ENCODE measurements at places on chromosomes 3 and 15. TPM values are rescaled to one million over a fixed set of nuclear protein-coding genes. Genes with fewer than 3 reads are reported as not detected.

DNA sequence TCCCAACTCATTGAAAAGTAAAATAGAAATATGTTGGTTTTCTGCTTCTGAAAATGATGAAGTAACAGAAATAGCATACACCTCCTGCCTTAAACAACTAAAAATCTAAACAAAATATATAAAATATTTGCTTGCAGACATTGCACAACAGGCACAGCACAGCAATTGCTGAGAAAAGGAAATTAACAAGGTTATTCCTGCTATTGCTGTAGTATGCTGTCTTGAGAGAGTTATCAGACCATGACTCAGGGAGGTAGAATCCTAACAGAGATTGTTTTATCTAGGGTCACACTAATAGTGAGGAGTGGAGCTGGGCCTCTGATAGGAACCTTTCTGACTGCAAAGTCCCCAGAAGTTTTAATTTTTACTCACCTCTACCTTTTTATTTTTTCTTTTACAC is 72.6 kb downstream of the ZBTB20 start:
- DNase-seq, result no peak

The PIGZ gene
- 7.4 TPM for total RNA-seq

The AMIGO3 gene
- total RNA-seq, result 2.2 TPM

DNA sequence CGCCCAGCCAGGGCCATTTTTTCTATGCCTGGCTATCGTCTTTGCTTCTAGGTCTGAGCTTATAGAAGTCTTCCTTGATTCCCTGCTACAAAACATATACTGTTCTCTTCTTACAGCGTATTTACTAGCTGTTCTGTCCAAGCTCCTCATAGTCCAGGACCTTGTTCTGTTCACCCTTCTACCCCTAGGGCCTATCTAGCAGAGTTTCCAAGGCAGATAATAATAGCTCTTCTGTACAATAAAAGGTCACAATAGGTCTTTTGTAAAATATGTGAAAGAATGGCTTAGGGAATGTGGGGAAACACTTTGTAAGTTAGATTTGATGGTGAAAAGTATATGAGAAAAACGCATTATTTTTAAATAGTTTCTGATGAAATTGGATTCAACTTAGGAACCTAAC is 158.2 kb downstream of the P3H2 start:
- no peak for DNase-seq

The CCK gene
- total RNA-seq, result 1.9 TPM

- no peak for DNase-seq
These were observed 765 bp upstream of the UBE2E2 start for GRCh38 chr3:23202203-23202920.

- no peak for DNase-seq
These were observed 1.4 kb upstream of the GRM2 start for GRCh38 chr3:51705276-51706020.

DNA sequence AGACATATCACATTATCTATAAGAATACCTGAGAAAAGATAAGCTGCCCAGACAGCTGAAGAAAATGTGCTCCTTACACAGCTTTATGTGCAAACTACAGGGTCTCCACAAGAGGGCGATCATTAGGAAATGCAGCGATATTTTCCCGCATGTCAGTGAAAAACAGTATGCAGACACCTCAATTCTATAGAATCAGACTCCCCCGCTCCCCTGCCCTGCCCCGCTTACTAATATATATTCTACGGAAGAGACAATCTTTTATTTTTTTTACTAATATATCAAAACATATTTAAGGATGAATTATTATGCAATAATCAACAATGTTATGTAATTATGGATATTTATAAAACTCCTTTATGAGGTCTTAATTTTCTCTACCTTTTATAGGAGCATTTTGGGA is 681.3 kb downstream of the ROBO1 start:
- DNase-seq, result no peak

GRCh38 chr15:73139744-73140553 is 87.7 kb downstream of the NEO1 start:
- DNase-seq, result no peak

GRCh38 chr3:80213086-80213485 is 445.3 kb upstream of the ROBO1 start:
- no peak for DNase-seq

GRCh38 chr3:141553055-141553454 is 66.2 kb downstream of the RASA2 start:
- DNase-seq, result no peak

The CHRNA3 gene
- total RNA-seq, result not detected

The BFSP2 gene
- not detected for total RNA-seq

GRCh38 chr3:32391643-32392535 is at the start of gene CMTM7:
Gene CMTM7, plus strand, starts transcription at chr3:32391853. Its CDS starts 54 bp downstream, at chr3:32391907.
- DNase-seq, result no peak

DNA sequence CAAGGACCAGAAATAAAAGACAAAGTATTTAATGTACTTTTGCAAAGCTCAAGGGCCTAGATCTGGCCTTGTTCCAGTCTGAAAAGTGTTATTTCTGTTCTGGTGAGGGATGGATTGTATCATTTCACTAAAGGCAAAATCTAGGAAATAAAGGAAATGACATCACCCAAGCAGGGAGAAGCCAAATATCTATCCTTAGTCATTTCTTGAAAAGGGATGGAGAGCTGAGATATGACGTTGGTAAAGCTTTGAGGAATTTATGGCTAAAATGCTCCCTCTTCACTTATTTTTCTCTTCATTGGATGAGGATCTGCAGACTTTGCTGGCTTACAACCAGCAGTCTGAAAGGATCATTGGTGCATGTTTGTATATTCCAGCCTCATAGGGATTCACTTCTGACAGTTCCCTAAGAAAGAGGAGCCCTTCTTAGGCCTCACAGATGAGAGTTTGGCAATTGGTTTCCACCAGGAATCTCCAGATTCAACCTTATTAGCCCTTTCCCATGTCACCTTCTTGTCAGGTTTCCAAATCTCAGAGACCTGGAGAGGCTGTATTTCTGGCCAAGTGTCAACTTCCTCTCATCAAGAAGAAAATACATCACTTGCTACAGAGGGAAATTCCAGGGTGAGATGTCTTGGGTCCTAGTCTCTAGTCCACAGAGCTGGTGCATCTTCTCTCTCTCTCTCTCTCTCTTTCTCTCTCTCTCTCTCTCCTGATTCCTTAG is 93.7 kb upstream of the BOC start:
- DNase-seq, result no peak

The CKMT1B gene
- total RNA-seq, result 159 TPM

GRCh38 chr15:62619526-62619925 is 423.0 kb upstream of the TPM1 start:
- no peak for DNase-seq

DNA sequence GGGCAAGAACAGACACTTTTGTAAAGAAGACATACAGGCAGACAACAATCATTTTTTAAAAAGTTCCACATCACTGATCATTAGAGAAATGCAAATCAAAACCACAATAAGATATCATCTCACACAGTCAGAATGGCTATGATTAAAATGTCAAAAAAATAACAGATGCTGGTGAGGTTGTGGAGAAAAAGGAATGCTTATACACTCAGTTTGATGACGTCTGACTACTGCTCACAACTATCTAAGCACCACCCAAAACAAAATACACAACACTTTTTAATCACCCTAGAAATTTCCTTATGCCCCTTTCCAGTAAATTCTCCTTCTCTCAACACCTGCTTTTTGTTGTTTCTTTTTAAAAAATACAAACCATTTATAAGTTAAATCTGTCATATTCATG is 228.8 kb downstream of the ISL2 start:
- no peak for DNase-seq

- no peak for DNase-seq
These were observed 91.2 kb downstream of the KCNAB1 start for GRCh38 chr3:156211583-156211982.

DNA sequence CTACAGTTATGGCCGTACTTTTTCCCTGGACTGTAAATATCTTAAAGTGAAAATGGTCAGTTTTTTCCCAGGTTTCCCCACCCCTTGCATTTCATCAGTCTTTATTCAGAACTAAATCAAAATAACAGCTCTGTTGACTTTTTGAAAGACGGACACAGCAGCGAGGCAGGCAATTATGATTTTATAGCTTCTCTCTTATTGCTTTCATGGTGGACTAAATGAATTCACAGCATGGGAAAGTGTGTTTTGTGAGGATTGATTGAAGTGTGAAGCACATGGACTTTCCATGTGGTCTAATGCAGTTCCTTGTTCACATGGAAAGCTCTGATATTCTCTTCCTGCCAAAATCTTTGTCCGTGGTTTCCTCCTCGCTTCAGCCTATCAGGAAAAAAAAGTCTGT is 268.7 kb upstream of the ARL6 start:
- DNase-seq, result no peak

The CACNA2D3 gene
- total RNA-seq, result 3.4 TPM

The OSTN gene
- total RNA-seq, result not detected

The ISL2 gene
- total RNA-seq, result 0.22 TPM

GRCh38 chr3:116492379-116492778 is 47.1 kb upstream of the LSAMP start:
- DNase-seq, result no peak

Data from esophagus squamous epithelium (tissue), 5 donors.